ENCODE measurements at places on chromosomes 7 and 10.

- no peak for DNase-seq
These were observed 6.0 kb downstream of the PRXL2A start for GRCh38 chr10:80414142-80414895.

- peak; percentile 84 for DNase-seq
These were observed 57.4 kb downstream of the CAV1 start for GRCh38 chr7:116582164-116582732.

- no peak for DNase-seq
These were observed 15.1 kb downstream of the SNX10 start for GRCh38 chr7:26306790-26307189.

DNA sequence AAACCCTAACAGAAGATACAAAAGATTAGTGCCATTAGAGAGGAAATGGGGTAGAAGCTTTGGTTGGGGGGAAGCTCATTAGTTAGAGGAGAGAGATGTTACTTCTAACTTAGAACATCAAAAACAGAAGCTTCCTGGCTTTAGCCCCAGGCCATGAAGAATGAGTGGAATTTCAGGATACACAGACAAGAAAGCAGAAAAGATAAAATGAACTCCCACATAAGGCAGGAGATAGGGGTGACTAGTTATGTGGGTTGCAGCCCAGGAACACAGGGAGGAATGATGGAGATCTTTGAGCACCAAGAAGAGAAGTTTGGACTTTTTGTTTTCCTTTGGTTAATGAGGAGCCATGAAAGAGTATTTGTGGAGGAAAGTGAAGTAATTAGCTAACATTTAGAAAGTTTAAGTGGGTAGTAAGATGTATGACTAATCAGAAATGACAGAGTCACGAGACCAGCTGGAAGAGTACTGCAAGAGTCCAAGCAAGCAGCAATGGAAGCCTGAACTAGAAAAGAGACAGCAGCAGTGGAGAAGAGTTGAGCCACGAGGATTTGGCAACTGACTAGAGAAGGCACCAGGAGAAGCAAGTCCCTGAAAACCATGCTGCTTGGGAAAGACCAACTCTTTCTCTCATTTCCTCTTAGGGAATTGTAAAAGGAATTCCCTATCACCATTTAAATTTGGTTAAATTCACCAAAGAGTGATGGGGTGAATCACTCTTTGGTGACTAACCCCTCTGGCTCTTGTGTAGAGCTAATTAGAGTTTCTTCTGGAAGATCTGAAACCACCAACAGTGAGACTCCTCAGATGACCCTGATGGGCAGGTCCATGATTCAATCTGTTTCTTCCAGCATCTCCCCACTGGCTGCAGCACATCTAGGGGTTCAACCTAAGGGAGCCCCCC, 131.9 kb downstream of the KCNMA1 start:
- DNase-seq: peak; percentile 97

DNA sequence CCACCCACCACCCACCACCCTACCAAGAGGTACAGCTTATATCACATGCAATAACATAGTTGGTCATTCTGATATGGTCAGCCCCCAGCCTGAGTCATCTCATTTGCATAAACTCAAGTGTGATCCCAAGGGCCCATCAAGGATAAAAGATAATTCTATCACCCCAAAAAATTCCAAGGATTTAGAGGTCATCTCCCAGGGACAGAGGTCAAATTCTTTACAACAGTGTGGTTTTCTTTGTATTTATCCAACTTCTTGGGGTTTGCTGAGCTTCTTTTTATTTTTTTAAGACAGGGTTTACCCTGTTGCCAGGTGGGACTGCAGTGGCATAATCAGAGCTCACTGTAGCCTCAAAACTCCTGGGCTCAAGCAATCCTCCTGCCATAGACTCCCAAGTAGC, 9.4 kb upstream of the GTPBP10 start:
- peak; percentile 27 for DNase-seq

GRCh38 chr7:64874114-64874513, 29.0 kb upstream of the ZNF273 start:
- DNase-seq: no peak

DNA sequence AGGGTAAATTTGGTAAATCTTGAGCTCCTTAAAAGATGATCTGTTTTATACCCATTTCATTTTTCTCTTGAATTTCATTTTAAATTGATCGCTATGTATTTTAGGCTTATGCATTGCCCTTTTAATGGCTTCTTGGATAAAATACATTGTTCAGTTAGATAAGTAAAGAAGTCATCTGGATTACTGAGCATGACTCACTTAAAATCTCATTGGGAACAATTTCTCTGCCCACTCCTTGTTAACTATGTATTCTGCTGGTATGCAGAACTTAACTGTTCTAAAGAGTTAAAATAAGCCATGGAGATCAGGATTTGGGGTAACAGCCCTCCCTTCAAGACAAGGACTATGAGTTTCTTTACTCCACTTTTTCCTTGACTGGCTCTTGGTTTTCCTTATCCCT, 134.2 kb downstream of the SND1 start:
- DNase-seq: peak; percentile 27

GRCh38 chr7:7434329-7434728, 101.3 kb downstream of the COL28A1 start:
- DNase-seq: no peak

DNA sequence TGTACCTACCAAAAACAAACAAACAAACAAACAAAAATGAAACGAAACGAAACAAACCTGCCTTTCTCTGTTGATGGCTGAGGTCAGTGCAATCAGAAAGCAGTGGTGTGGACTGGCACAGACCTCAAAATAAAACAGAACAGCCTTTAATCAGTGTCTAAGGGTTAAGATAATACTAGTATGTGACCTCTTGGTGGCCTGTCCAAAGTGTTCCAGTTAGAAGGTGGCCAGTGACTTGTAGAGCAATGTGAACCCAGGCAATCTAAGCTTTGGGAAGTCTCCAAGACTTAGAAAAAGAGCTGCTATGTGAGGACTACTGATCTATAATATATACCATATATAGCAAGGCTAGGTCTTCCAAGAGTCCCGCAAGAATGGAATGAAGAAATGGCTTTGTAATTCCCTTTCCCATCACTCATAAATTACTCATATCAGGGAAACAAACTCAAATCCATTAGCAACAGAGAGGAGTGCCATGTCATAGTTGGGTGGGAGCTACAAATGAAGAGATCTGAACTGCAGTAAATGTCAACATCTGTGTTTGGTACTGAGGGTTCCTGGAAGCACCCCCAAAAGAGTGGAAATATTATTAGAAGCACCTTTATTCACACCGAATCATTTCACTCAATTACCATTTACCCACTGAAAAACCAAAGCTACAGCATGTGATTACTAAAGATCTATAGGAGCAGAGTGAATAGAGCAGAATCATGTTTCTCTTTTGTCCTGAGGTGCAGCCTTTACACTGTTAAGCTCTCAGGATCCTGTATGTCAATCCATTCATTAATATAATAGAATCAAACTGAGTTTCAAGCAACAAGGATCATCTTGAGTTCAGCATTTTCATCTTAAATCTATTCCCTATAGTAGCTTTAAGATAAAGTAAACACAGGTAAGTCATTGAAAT, 28.0 kb downstream of the ABLIM1 start:
- peak; percentile 89 for DNase-seq

GRCh38 chr10:123043409-123043925, 34.7 kb downstream of the ACADSB start:
- DNase-seq: peak; percentile 54

DNA sequence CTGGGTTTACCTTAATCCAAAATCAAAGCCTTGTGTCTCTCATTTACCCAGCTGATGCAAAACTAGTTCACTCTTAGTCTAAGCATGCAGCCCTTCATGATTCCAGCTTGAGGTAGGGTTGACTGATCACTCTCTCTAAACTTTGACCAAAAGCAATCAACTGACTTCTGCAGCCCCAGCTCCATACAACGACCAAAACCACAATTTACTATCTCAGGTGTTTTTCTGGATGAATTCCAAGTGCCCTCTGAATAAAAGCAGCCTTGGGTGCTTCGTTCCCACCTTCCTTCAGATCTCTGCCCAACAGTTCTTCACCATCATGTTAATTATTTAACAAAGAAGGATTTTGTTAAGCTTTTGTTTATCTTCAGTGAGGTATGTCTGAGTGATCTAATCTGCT, 62.6 kb downstream of the CCDC6 start:
- no peak for DNase-seq

GRCh38 chr10:90999512-91000172, 78.8 kb upstream of the ANKRD1 start:
- no peak for DNase-seq

DNA sequence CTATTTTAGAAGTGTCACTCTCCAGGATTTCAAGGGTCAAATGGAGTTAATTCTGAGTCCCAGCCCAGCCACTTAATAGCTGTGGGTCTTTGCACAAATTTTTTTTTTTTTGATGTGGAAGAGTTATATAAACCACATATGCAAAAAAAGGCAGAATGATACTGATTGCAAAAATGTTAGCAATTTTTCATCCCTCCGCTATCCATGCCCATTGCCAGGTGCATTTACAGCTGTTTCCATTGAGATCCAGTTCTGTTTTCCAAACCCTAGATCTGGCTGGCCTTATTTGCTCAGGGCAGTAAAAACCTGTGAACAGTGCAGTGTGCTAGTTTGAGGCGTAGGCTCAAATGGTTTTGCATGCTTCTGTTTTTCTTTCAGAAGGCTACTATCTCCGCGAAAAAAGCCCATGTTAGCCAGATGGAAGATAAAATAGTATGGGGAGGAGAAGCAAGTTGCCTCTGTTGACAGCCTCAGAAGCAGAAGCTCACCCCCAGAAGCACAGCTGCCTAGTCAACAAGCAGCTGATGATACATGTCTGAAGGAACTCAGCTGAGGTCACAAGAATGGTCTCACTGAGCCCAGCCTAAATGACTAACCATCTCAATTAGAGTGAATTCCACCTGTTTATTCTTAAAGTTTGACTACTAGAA, 997 bp upstream of the ZNF138 start:
- no peak for DNase-seq

GRCh38 chr7:124403112-124403511, 362.5 kb downstream of the GPR37 start:
- DNase-seq: no peak

GRCh38 chr7:44608916-44609648, 2.7 kb downstream of the OGDH start:
- DNase-seq: peak; percentile 95

- peak; percentile 57 for DNase-seq
These were observed 3.6 kb downstream of the HOXA13 start for GRCh38 chr7:27196287-27196767.

- peak; percentile 22 for DNase-seq
These were observed 129.2 kb downstream of the GNAI1 start for GRCh38 chr7:80263821-80264220.

- peak; percentile 60 for DNase-seq
These were observed 229.5 kb upstream of the FZD1 start for GRCh38 chr7:91034459-91035368.

DNA sequence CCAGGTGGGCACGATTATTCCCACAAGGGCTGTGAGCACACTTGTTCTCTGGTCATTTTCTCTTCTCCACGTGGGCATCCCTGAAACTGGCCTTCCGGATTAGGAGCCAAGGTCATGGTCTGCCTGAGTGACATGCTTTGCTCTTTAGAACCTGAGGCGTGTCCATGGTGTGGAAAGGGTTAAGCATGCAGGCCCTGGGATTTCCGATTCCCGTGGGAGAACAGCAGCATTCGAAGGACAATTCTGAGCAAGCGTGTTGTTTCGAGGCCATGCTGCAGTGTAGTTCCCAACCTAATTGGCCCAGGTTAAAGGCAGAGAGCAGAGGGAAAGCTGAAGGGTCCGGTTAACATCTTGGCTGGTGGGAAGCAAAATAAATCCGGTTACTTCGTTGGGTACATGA, 245.9 kb downstream of the SKAP2 start:
- no peak for DNase-seq

- no peak for DNase-seq
These were observed 75.6 kb downstream of the FOXL3 start for GRCh38 chr7:365593-365992.

GRCh38 chr7:44789990-44790389, 6.5 kb upstream of the PPIA start:
- DNase-seq: no peak

GRCh38 chr7:129401967-129402860, 32.0 kb upstream of the STRIP2 start:
- DNase-seq: no peak

DNA sequence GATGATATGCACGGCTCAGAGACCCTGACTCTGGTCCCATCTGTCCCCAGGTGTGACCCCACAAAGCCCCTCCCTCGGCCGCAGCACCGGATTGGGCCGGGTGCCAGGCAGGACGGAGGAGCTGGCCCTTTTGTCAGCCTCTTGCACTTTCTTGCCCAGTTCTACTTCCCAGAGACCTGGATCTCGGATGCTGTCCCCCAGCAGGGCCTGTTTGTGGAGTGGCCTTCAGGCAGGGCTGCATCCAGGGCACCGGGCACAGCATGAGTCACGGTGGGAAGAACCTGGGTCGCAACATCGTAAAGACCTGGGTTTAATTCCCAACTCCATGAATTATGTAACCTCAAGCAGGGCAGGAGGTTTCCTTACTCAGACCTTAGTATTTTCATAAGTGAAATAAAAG, 158.4 kb upstream of the SH2B2 start:
- no peak for DNase-seq

- DNase-seq: peak; percentile 80
These were observed 42.6 kb upstream of the CC2D2B start for GRCh38 chr10:95864906-95865813.

DNA sequence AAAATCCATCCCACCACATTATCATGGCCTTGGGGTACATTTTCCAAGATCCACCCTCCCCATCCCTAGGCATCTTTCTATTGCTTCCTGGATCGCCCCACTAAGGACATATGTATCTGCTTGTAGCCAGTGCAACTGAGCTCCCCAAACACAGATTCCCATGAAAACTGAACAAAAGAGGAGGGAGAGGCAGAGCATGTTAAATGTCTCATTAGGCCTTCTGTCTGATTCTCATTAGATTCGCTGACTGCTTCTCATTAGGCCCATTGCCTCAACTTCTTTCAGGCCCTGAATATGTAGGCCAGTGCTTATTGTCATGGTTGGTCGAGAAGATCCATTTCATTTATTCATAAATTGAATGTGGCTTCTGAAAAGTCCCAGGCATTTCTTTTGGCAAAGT, 698.9 kb downstream of the INHBA start:
- DNase-seq: no peak

- DNase-seq: peak; percentile 33
These were observed 340.3 kb upstream of the PRKCQ start for GRCh38 chr10:6920072-6921019.

GRCh38 chr10:58373442-58373827, 11.8 kb upstream of the TFAM start:
- DNase-seq: no peak

- DNase-seq: no peak
These were observed 61.0 kb upstream of the TMEM248 start for GRCh38 chr7:66859794-66860645.

DNA sequence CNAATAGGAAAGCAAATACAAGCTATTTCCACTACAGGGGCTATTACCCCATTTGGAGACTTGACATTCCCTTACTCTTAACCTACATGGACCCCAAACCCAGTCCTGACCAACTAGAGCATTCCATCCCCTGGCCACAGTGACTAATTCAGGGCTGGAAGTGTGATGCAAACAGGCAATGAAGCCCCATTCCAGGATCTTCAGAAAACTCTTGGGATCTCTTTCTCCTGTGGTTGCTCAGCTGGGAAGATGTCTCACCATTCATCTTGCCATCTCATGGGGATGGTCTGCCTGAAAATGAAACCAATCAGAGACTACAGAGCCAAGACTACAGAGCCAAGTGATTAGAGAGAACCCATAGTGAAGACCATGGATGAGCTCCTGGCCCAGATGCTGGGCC, 206.2 kb downstream of the ZNF365 start:
- DNase-seq: peak; percentile 91
